ENCODE measurements at places on chromosomes 11 and 22. TPM values are rescaled to one million over a fixed set of nuclear protein-coding genes. Genes with fewer than 3 reads are reported as not detected.

The XKR3 gene
- total RNA-seq: not detected

- no peak for DNase-seq
Observed at GRCh38 chr11:104891135-104891534, 7.1 kb downstream of the CASP12 start.

DNA sequence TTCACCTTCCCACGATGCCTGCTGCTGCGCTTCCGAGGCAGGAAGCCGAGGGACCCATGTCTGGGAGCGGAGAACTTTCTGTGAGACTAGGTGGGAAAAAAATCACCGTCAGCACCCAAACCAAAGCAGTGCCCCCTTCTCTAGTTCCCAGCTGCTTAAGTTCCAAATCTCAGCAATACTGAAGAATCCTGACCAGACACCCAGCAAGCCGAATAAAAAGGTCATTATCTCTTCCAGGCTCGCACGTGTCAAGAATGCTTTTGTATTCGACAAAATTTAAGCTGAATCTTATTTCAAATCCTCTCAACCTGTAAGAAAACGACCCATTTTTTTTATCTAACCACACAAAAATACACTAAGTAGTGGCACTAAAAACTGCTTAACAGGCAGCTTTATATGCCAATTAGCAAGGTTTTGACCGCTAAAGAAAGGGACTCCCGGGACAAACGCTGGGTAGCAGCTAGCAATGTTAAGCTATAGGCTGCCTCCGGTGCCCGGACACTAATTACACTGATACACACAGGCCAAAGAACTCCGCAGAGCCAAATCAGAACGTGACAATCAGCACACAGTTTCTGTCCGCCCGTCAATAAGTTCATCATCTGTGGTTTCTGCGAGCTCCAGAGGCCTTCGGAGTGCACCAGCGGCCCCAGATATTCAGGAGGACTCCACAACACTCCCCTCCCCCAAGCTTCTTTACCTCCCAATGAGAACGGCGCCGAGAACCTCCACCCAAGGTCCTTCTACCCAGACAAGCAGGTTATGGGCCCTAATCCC, 728 bp downstream of the RPL3 start:
- DNase-seq: no peak

DNA sequence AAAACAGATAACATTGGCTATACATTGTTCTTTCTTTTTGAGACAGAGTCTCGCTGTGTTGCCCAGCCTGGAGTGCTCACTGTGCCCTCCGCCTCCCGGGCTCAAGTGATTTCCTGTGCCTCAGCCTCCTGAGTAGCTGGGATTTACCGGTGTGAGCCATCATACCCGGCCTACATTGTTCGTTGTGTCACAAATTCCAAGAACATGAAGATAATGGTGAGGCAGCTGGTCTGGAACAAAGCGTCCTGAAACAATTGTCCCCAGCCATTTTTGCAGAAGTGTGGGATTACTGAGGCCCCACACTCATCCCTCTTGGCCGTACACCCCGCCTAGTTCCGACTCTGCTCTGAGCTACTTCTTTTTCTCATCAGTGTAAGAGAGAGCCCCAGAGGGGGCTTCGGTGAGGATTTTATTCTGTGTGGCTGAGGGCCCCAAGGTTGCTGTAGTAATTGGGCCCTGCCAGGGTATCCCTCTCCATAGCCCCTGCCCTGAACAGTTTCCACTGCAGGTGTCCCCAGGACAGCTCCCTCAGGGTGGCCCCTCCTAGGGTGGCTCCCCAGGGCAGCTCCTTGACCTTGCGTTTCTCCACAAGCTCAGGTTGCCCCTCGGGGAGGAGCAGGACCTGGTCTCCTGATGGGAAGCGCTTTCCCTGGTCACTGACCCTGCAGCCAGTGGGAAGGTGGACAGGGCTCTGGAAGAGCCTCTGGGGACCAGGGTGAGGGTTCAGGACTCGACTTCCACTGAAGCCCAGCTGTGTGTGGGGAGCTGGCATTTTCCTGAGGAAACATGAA, 13.1 kb upstream of the ARSA start:
- DNase-seq: no peak

- DNase-seq: no peak
Observed at GRCh38 chr11:26319906-26320305, 12.0 kb upstream of the ANO3 start.

- peak; percentile 57 for DNase-seq
Observed at GRCh38 chr22:37747080-37747714, 50.3 kb downstream of the TRIOBP start.

DNA sequence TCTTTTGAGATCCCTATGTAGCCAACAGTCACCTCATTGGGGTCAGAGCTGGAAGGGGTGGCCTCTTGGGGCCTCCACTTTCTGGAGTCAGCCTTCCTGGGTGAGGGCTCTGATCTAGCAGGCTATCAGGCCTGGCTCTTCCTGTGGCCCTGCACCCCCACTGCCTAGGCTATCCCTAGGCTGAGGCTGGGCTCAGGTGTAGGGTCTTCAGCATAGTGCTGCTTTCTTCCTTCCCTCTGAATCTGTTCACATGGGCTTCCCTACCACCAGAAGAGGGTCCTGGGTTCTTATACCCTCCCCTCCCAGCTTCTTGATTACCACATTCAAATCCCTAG, 456 bp upstream of the SPI1 start:
- no peak for DNase-seq

The CD3D gene
- not detected for total RNA-seq

The F2 gene
- 0.20 TPM for total RNA-seq

The PKDREJ gene
- total RNA-seq: not detected

GRCh38 chr11:75323609-75324008, 27.9 kb downstream of the ARRB1 start:
- no peak for DNase-seq

- no peak for DNase-seq
Observed at GRCh38 chr11:82308979-82309378, 424.7 kb downstream of the FAM181B start.

Data from PC-9 (cell line).